ENCODE measurements at places on chromosomes 5 and 9. TPM values are rescaled to one million over a fixed set of nuclear protein-coding genes. Genes with fewer than 3 reads are reported as not detected.

CNOT8 gene
- polyA plus RNA-seq = 134 TPM

BAAT gene
- polyA plus RNA-seq = not detected

HMCN2 gene
- not detected for polyA plus RNA-seq

QRFP gene
- polyA plus RNA-seq = not detected
